ENCODE measurements at places on chromosomes 3 and 15. TPM values are rescaled to one million over a fixed set of nuclear protein-coding genes. Genes with fewer than 3 reads are reported as not detected.

Gene TMC3
- polyA plus RNA-seq = not detected

Gene EIF2A
- polyA plus RNA-seq = 35.8 TPM

Gene IL20RB
- polyA plus RNA-seq = not detected

Gene DPPA2
- not detected for polyA plus RNA-seq

Gene SLC12A1
- not detected for polyA plus RNA-seq

Gene ZBTB20
- polyA plus RNA-seq = 16.5 TPM

Gene SERINC4
- polyA plus RNA-seq = 0.72 TPM

Gene PPARG
- not detected for polyA plus RNA-seq

Gene NOX5
- polyA plus RNA-seq = 1.1 TPM

Gene GOLGA6L9
- 0.19 TPM for polyA plus RNA-seq

Gene HRH1
- polyA plus RNA-seq = 0.97 TPM

Gene SCN11A
- polyA plus RNA-seq = not detected

Gene PLCB2
- polyA plus RNA-seq = 57.0 TPM

Gene GABRG3
- polyA plus RNA-seq = not detected

Gene SLC22A14
- not detected for polyA plus RNA-seq

Gene CLRN1
- not detected for polyA plus RNA-seq

Gene KY
- polyA plus RNA-seq = not detected

Gene CPN2
- polyA plus RNA-seq = not detected

Gene KBTBD12
- not detected for polyA plus RNA-seq

Gene PDZRN3
- not detected for polyA plus RNA-seq

Gene TFRC
- 9.7 TPM for polyA plus RNA-seq

Gene CHAC1
- not detected for polyA plus RNA-seq

Gene COPB2
- polyA plus RNA-seq = 95.4 TPM

Gene DNAH12
- not detected for polyA plus RNA-seq

Gene BCHE
- not detected for polyA plus RNA-seq

Gene SIDT1
- polyA plus RNA-seq = 9.5 TPM

Gene ACAN
- polyA plus RNA-seq = not detected

Gene APOD
- not detected for polyA plus RNA-seq

Gene ATP13A5
- polyA plus RNA-seq = not detected

Gene TM4SF1
- polyA plus RNA-seq = not detected

Gene NR1I2
- 0.40 TPM for polyA plus RNA-seq

Gene IGDCC3
- polyA plus RNA-seq = not detected

Gene EXOSC7
- 52.2 TPM for polyA plus RNA-seq

Gene TRAK1
- 7.8 TPM for polyA plus RNA-seq

Gene CPLX3
- not detected for polyA plus RNA-seq

Gene TGM5
- polyA plus RNA-seq = not detected

Gene VGLL3
- not detected for polyA plus RNA-seq

Gene AADAC
- not detected for polyA plus RNA-seq

Gene SLC9C1
- not detected for polyA plus RNA-seq

Gene HCN4
- not detected for polyA plus RNA-seq

Gene GPR87
- polyA plus RNA-seq = not detected

Gene FBXO40
- 0.09 TPM for polyA plus RNA-seq
